Naive thymus-derived CD4-positive, alpha-beta T cell (primary cell): ENCODE measurements at places on chromosomes 3 and 15. TPM values are rescaled to one million over a fixed set of nuclear protein-coding genes. Genes with fewer than 3 reads are reported as not detected.

GRCh38 chr3:141811348-141811747 is 48.1 kb downstream of the GRK7 start:
- DNase-seq: no peak

GRCh38 chr3:125073390-125073905 is 17.7 kb upstream of the HEG1 start:
- no peak for DNase-seq

DNA sequence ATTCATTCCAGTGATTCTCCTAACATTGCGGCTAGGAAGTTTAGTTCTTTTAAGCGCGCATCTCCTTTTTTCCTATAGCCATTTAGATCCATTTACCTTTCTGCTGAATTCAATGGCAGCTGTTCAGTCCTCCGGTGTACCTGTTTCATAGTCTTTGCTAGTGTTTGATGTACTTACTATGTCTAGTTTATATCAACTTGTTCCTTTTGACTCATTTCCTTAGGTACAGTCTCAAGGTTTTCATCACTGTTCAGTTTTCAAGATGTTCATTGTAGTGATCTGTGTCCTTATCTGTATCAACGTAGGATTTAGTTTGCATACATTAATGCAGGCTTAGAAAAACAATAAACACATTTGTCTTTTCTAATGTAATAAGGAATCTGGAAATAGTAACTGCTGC is 59.0 kb upstream of the MBNL1 start:
- DNase-seq: no peak

The TRAIP gene
- 3.8 TPM for polyA plus RNA-seq

DNA sequence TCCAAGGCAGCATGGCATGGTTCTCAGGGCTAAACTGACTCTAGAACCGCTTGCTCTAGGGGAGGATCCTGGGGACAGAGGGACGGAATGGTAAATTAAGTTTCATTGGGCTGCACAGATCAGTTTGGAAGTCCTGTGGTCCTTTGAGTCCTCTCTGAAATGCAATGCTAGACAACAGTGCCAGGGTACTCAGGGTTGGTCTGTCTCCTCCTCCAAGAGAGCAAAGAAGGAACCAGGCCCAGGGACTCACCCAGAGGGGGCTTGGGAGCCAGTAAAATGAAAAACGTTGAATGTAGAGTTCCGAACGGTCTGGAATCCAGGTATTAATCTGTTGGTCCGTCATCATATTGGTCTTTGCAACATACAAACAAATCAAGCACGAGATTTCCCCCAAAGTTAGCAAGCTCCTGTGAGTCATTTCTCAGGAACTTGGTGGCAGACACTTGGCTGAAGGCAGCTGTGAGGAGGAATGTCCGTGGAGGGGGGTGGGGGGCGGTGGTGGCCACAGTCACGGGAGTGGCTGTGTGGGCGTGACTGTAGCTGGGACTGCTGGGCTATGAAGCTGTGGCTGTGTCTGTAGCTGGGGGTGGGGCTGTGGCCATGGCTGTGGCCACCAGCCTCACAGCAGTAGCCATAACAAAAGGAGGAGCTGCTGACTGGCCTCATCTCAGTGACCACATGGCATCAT is 361.0 kb downstream of the SHQ1 start:
- no peak for DNase-seq

GRCh38 chr3:49790626-49791411 is 4.5 kb upstream of the IP6K1 start:
- no peak for DNase-seq

- no peak for DNase-seq
Observed at GRCh38 chr3:66386925-66387650, 113.7 kb downstream of the LRIG1 start.

GRCh38 chr3:186842426-186843038 is at the start of gene ADIPOQ:
TSS of gene ADIPOQ (plus strand) at chr3:186842710. CDS start at chr3:186853059, 10,349 bp downstream.
- no peak for DNase-seq

The CCDC54 gene
- not detected for polyA plus RNA-seq

DNA sequence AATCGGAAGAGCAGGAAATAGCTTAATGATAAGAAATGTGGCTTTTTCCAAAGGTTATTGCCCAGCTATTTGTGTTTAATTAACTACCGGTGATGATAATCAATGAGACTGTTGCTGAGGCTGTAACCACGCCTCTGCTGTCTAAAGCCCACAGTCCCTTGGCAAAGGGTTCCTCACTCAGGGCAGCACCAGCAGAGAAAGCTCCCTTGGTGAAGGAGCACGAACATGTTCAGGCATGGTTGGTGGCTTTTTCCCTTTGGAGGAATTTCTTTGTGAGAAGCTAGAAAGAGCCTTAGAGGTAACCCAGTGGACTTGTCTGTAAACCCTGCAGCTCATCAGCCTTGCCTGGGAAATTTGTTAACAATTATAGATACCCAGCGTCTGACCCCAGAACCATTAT is 7.5 kb upstream of the ST6GAL1 start:
- DNase-seq: no peak

The ZBED2 gene
- polyA plus RNA-seq: 1.8 TPM

DNA sequence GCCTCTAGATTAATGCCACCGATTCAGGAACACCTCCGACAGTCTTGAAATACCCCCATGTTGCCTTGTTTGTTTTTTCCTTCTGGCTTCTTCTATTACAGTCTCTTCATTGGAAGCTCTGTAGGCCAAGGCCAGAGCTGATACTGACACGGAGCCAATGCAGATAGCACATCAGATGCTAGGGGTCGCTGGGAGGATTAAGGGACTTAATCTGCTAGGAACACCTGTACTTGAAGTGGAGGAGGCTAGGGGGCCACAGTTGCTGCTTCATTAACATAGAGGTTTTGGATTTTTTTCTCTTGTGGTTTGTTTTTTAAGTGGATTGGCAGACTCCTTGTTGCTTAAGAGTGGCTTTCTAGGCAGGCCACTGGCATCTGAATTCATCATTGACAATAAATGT is 49.6 kb downstream of the PARP14 start:
- no peak for DNase-seq

The CADPS gene
- polyA plus RNA-seq: not detected
